ENCODE measurements at places on chromosomes 2 and 18. TPM values are rescaled to one million over a fixed set of nuclear protein-coding genes. Genes with fewer than 3 reads are reported as not detected.

The TWIST2 gene
- total RNA-seq, result 102 TPM

The SPAST gene
- total RNA-seq, result 25.4 TPM

The SKOR2 gene
- not detected for total RNA-seq

The C2orf15 gene
- total RNA-seq, result not detected

Data from uterine smooth muscle cell (primary cell).